ENCODE measurements at places on chromosomes 5 and 9. TPM values are rescaled to one million over a fixed set of nuclear protein-coding genes. Genes with fewer than 3 reads are reported as not detected.

C1QTNF2 gene
- total RNA-seq: 1.5 TPM

INSL6 gene
- not detected for total RNA-seq

ORM1 gene
- 0.51 TPM for total RNA-seq

LECT2 gene
- total RNA-seq: not detected

NXNL2 gene
- total RNA-seq: not detected

CCIN gene
- total RNA-seq: not detected

NSG2 gene
- 0.30 TPM for total RNA-seq

ZNF483 gene
- 4.2 TPM for total RNA-seq

PCDHGC3 gene
- 22.5 TPM for total RNA-seq

FAXDC2 gene
- total RNA-seq: 27.6 TPM

NFIB gene
- 116 TPM for total RNA-seq

ERAP2 gene
- total RNA-seq: 6.4 TPM

PAPPA gene
- 1.1 TPM for total RNA-seq

UNC13B gene
- total RNA-seq: 27.4 TPM

EIF4EBP3 gene
- total RNA-seq: 11.7 TPM

GABRB2 gene
- total RNA-seq: 0.05 TPM

MARCOL gene
- not detected for total RNA-seq

SLC12A2 gene
- 10.7 TPM for total RNA-seq

ST6GALNAC4 gene
- 21.9 TPM for total RNA-seq

LCN2 gene
- total RNA-seq: not detected

TRPM3 gene
- total RNA-seq: not detected

C9orf153 gene
- not detected for total RNA-seq

GABRA6 gene
- total RNA-seq: not detected

DDX46 gene
- total RNA-seq: 27.6 TPM
